ENCODE measurements at places on chromosomes 1 and 21.

DNA sequence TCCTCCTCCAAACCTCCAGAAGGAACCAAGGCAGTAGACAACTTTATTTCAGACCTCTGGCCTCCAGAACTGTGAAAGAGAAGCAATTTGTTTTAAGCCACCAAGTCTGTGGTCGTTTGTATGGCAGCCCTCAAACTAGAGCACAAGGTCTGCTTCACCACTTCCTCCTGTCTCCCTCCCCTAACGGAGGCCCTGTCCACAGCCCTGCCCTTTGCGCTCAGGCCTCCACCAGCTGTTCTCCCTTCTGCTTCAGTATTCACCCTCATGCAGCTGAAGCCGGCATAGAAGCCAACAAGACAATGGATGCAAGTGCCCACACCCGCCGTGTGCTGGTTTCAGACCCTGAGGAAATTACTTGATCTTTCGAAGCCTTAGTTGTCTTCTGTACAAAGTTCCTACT is 364.1 kb downstream of the HHAT start:
- no peak for DNase-seq
- no peaks in the 10 kb centered on the region for H3K4me1 ChIP-seq
- no peak overlapping the region for H3K4me3 ChIP-seq
- no peaks in the 10 kb centered on the region for H3K36me3 ChIP-seq
- no peaks in the 10 kb centered on the region for H3K27me3 ChIP-seq
- no peak overlapping the region for H3K27ac ChIP-seq

GRCh38 chr1:166511761-166512160 is 327.5 kb upstream of the POGK start:
- no peak overlapping the region for H3K27ac ChIP-seq
- H3K4me3 ChIP-seq, result no peak overlapping the region
- no peaks in the 10 kb centered on the region for H3K4me1 ChIP-seq
- no peaks in the 10 kb centered on the region for H3K27me3 ChIP-seq

- H3K27me3 ChIP-seq, result no peaks in the 10 kb centered on the region
- no peak for DNase-seq
- H3K4me3 ChIP-seq, result no peak overlapping the region
- H3K4me1 ChIP-seq, result peaks cover 3% of the 10 kb centered on the region
- no peaks in the 10 kb centered on the region for H3K36me3 ChIP-seq
Observed at GRCh38 chr1:178034676-178035075, 59.2 kb upstream of the RASAL2 start.

DNA sequence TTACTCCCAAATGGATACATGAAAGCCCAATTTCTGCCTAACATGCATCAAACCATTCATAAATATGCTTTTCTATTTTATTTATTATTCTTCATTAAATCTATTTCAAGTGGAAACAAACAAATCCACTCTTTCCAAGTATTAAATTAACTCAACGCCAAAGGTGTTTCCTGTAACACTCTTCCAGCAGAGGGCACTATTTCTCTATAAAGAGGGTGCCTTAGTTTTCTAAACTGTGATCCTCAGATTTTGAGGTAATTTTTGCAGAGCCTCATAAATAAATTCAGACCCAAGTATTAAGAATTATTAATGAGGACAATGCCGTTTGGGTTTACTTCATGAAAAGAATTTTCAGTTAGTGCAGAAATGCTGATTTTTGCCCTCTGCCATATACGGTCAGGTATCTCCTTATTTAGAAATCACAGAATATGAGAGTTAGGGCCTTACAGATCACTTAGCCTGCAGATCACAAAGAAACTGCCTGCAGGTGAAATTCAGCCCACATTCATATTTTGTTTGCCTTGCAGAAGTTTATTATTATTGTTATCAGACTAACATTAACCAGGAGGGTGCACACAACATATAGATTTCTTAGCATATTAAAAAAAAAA is 40.1 kb upstream of the MYSM1 start:
- H3K4me1 ChIP-seq, result no peaks in the 10 kb centered on the region
- H3K36me3 ChIP-seq, result no peaks in the 10 kb centered on the region
- no peak overlapping the region for H3K27ac ChIP-seq

- no peak for DNase-seq
- no peak overlapping the region for H3K4me3 ChIP-seq
- no peaks in the 10 kb centered on the region for H3K36me3 ChIP-seq
Observed at GRCh38 chr1:181133969-181134418, 45.5 kb downstream of the IER5 start.

DNA sequence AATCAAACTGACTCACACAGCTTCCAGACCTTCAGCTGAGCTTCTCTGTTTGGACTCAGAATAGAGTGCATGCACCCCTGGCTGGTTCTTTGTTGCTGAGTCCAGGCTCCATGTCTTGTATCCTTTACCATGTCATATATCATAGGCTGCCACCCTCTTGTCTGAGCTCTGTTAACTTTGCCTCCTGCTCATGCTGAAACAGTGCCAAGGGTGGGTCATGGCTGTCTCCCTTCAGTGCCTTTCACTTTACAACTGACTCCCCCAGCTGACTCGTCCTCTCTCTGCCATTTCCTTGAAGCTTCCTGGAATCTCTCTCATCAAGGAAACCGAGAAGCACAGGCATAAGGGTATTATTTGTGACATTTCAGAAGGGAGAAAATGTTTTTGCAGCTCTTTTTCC is 885.3 kb downstream of the TTLL7 start:
- no peaks in the 10 kb centered on the region for H3K36me3 ChIP-seq
- peak; percentile 8 for DNase-seq
- no peak overlapping the region for H3K27ac ChIP-seq
- H3K4me3 ChIP-seq, result no peak overlapping the region

Data from fibroblast of lung (primary cell).